ENCODE measurements at places on chromosomes 1 and 21.

DNA sequence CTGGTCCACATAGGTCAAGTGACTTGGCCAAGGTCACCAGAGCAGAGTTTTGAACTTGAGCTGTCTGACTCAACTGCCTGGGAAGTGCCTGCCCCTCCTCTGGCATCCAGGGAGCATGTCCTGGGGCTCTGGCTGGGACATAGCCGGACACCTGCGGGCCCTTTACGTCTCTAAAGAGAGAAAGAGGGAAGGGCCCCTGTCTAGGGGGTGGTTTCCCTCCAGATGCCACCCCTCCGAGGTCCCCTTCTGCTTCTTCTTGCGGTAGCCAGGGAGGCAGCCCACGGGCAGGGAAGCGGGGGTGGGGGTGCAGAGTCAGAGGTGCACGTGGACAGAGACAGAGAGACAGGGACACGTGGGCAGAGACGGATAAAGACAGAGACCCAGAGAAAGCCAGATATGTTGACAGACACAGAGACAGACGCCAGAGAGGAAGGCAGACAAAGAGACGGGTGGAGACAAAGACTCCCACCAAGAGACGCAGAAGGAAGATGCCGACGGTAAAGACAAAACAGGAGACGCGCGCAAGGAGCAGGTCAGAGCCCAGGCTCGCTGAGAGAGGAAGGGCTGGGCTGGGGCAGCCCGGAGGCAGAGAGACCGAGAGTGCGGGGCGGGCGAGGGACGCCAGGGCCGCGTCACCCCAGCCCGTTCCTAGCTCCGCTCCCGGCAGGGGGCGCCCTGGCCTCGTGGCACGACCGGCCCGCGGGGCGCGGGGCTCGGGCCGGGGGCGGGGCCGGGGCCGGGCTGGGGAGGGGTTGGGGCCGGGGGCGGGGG, 458 bp upstream of the ALPL start:
- DNase-seq = peak; percentile 54

- DNase-seq = no peak
Measured at GRCh38 chr1:196861429-196861828, 26.4 kb upstream of the CFHR4 start.

GRCh38 chr1:25657121-25657882, 40.7 kb downstream of the MAN1C1 start:
- no peak for DNase-seq

DNA sequence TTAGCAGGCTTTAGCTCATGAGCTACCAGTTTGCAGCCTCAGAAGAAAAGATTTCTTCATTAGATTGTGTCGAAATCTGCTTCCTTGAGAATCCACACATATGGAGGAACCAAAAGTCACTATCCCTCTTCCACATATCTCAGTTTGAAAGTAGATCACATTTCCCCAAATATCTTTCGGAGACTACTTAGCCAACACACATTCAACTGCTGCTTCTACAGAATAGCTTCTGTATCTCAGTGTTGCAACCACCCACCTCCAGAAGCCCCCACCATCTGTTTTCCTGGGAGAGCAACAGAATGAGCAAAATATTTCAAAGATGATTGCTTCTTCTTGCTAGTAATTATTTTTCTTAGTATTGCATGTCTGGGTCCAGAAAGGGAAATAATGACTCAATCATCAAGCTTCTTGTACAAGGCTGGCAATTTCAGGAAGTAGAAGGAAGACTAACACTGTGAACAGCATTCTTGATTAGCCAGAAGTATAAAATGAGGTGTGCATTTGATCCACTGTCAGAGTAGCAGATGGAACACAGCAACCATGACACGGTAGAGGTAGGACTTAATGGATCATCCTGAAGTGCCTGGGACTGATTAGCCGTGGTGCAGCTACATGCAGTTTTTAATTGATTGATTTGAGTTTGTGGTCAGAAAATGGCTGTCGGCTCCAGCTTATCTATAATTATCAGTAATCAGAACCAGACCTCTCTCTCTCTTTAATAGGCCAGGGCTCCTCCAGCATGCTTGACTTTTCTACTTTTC, 24.9 kb downstream of the ZC3H11B start:
- peak; percentile 93 for DNase-seq

DNA sequence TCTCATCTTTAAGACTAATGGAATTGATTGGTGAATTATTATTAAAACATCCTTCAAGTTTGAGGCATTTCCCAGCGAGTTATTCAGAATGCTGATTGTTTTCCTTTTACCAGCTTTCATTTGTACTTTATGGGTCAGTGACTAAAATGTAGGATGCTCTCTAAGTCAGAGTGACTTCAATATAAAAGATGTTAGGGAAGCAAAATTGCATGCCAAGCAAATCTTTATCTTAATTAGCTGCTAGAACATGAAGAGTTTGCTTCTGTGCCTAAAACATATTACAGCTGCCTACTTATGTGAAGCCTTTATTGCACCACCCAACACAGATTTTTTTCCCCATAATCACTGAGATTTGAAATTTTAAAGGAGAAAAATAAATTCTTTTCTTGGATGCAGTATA, 79.8 kb upstream of the CYYR1 start:
- no peak for DNase-seq
